Fibroblast of upper back skin (primary cell): ENCODE measurements at places on chromosomes 11 and 22.

GRCh38 chr22:45088576-45088975 lies 75.1 kb upstream of the NUP50 start:
- DNase-seq = no peak

GRCh38 chr11:86537541-86538222 lies 134.7 kb downstream of the ME3 start:
- peak; percentile 42 for DNase-seq

- no peak for DNase-seq
Measured at GRCh38 chr22:36413022-36413775, 25.4 kb upstream of the MYH9 start.

- DNase-seq = no peak
Measured at GRCh38 chr11:60809249-60809648, 24.1 kb downstream of the MS4A10 start.

GRCh38 chr22:26887916-26888315 lies 230.5 kb downstream of the MIAT start:
- DNase-seq = no peak

DNA sequence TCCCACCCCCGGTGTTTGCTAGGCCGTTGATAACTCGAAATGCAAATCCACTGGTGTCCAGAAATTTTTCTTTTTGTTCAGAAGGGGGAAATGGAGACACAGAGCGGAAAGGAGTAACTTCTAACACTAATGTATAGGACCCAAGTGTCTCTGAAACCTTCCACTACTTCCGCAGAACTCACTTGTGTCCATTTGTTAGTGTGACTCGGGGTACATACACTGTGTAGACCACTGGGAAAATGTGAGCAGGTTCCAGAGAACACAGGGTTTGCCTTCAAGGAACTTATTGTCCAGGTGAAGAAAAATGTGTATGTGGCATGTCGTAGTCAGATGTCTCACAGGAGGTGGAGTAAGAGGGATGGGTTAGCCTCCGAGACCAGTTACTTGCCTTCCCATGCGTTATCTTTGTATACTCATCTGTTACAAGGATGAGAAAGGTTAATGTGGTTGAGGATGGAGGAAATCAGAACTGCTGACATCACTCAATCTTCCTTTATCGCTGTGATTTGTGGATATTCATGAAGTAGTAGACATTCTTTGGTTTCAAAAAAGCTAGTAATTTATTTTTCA lies 857 bp downstream of the ARCN1 start:
- peak; percentile 56 for DNase-seq

DNA sequence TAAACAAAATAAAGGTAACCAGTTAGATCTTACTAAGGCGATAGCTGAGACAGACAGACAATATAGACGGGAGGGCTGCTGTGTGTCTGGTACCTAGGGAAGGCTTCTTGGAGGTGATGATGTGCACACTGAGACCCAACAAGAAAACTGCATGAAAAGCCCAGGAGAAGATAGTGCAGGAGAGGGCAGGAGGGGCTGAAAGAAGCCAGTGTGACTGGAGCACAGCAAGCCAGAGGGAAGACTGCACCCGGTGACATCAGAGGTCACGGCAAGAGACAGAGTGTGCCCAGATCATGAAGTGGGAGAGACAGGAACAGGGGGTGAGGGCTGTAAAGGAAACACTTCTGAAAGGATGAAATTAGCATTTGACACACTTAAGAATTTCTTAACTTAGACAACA lies 266.3 kb downstream of the BRD1 start:
- no peak for DNase-seq

- DNase-seq = no peak
Measured at GRCh38 chr11:61034704-61035525, 63.4 kb downstream of the CD6 start.

GRCh38 chr11:2738551-2739431 lies 39.0 kb upstream of the KCNQ1OT1 start:
- DNase-seq = no peak

DNA sequence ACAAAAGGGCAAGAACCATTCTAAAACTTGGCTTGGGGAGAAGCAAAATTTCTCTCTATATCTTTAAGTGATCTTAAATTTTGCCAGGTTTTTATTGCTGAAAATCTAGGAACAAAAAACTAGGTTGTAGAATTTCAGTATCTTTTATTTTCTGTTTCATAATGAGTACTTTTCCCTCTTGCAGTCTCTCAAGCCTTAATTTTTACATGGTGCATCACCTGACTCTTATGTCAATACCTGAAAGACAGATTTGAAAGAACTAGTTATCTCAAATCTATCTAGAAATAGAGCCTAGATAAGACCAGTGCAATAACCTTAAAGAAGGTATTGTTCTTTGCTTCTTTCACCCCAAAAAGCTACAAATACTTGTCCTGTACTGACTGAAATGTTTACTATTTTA lies 122.1 kb downstream of the TRIM44 start:
- DNase-seq = no peak

- DNase-seq = peak; percentile 23
Measured at GRCh38 chr11:129992161-129992944, 10.3 kb downstream of the PRDM10 start.
